ENCODE measurements at places on chromosomes 6 and 20. TPM values are rescaled to one million over a fixed set of nuclear protein-coding genes. Genes with fewer than 3 reads are reported as not detected.

Gene ENPP1
- 5.5 TPM for total RNA-seq

Gene C6orf141
- not detected for total RNA-seq

- DNase-seq = no peak
Observed at GRCh38 chr6:110315869-110316398, 42.2 kb downstream of the METTL24 start.

DNA sequence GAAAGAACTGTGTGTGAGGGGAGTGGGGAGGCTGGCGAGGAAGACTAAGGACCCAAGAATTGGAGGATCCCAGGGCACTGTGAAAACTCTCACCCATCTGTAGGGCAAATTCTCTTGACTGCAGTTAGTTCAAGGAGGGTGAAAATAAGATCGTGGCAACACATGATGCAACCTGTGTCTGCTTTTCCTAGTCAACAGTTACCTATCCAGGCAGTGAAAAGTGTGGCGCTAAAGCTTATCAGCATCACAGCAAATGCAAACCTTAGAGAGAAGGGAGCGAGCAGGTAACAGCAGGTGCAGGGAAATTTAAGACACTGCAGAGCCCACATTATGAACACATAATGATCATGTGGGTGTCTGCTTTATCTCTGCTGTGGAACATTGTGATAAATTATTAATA is 97.7 kb upstream of the SGK1 start:
- DNase-seq = no peak

All from right atrium auricular region (tissue), 2 donors.